ENCODE measurements at places on chromosomes 11 and 22.

DNA sequence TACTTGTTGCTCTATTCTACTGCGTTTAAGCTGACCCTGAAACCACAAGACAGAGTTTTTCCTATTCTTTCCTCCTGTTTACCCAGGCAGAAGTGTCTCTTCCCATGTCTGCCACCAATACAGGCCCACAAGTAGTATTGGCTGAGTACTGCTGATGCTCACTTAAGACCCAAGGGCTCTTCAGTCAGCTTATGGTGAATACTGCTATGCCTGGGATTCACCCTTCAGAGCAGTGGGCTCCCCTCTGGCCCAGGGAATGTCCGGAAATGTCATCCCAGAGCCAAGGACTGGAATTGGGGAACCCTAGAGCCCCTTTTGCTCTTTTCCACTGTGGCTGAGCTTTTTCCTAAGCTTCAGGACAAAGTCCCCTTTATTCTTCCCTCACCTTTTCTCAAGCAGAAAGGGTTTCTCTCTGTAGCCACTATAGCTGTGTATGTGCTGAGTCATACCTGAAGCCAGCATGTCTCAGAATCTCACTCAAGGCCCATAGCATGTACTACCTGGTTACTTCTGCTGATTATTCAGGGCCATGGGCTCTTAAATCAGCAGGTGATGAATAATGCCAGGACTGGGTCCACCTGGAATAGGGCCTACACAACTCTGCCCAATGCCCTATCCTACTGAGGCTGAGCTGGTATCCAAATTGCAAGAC, 745.8 kb upstream of the ANO5 start:
- no peak for DNase-seq

- no peak for DNase-seq
These were observed 112.4 kb upstream of the SERPIND1 start for GRCh38 chr22:20661473-20661872.

DNA sequence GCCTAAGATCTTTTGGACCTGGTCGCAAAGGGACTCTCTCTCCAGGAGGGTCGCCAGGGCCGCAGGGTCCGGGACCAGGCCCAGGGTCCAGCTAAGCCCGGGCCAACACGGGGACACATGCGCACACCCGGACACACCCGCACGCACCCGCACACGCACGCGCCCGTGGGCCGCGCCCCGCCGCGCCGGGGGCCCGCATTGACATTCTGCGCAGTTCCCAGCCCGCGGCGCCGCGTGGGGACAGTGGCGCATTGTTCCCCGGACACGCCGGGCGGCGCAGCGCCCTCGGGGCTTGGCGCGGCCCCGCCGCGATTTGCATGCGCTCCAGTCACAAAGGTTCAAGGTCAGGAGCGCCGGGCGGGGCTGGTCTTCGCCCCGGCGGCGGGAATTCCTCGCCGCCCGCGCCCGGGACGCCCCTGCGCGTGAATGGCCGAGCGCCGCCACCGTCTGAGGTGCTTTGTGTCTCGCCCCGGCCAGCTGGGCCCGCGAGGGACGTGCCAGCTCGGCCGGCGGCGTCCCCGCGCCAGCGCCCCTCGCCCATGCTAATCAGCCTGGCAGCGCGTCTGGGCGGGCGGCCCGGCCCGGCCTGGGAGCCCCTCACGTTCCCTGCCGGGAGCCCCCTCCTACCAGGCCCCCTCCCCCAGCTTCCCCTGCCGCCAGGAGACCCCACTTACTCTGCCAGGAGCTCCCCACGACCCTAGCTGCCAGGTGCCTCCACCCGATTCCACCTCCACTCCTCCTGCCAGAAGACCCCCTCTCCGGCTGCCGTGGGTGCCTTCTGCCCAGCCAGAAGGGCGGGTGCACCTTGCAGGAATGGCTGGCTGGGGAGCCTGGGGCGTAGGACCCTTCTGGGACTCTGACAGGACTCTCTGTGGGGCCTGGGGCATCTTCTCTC, 50.5 kb upstream of the WNT7B start:
- no peak for DNase-seq

DNA sequence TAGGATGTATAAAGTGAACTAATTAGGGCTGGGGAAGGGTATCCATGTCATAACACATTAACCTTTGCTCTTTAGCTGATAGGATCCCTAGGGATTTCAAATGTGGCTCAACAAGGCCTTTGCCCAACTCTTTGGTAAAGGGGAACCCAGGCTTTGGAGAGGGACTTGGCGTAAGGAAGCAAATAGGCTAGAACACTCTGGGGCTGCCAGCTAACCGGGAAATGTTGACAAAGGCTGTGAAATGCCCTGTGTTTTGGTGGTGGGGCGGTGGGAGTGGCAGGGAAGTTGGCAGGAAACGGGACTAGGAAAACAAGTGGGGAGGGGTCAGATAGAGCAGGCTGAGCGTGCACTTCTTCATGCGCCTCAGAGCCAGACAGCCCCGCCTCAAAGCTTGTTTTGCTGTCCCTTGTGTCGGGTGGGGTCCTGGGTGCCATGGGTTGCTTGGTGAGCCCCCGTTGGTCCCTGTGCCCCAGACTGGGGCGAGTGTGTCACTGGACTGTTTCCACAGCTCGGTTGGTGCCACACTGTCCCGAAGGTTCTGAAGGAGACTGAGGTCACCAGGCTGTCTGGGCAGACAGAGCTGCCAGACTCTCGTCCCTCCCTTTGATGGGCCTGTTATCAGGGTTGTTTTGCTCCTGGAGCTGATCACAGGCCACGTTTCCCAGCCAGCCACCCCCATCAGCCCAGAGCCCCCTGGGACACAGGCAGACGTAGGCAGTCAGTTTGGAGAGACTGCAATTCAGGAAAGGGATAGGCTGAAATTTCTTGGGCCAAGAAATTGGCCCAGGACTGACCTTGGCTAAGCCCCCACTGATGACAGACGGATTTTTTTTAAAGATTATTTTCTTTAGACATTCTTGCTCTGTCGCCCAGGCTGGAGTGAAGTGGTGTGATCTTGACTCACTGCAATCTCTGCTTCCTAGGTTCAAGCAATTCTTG, 19.6 kb downstream of the KCTD21 start:
- DNase-seq: no peak

- DNase-seq: peak; percentile 65
These were observed 48.6 kb upstream of the OLFML1 start for GRCh38 chr11:7436657-7437056.

- no peak for DNase-seq
These were observed 18.5 kb downstream of the BLID start for GRCh38 chr11:122097419-122098001.

- no peak for DNase-seq
These were observed 602.6 kb upstream of the API5 start for GRCh38 chr11:42709216-42709615.

GRCh38 chr22:46934746-46935491, 172.5 kb downstream of the TBC1D22A start:
- DNase-seq: no peak

DNA sequence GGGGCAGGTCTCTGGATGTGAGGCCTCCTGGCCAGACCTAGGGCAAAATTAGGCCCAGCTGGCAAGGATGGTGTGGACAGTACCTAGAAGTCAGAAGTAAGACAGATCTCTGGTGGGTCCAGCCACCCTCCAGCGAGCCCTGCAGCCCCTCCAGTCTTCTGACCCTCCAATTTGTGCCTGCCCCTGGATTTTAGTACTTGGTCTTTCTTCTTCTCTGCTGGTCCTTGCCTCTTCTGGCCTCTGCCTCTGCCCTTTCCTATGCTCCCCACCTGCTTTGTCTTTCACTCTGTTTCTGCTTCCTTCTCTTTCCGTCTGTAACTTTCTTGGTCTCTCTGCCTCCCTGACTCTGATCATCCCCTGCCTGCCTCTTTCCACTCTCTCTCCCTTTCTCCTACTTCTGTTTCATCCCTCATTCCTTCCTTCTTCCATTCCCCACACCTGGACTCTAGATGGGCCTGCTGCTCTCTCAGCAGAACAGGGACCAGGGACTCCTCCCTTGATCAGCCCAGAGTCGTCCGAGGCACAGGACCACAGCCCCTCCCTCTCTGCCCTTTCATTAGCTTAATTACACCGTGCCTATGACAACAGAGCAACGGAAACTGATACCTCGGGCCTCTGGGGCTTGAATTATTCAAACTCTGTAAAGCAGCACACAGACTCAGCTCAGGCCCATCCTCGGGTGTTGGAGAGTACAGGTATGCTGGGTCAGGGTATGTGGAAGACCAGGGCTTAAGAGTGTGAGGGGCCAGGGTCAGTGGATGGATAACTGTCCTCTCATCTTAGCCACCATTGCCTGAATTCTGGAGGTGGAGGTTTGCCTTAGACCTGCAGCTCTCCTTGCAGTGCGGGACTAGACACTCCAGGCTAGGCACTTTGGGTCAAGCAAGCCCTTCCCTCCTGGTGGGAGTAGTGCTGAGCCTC, at the start of gene CHRNA10:
Gene CHRNA10 (minus strand): TSS at position 51 of the 921 bp plus-strand sequence. CDS start 72 bp downstream, outside the sequence.
- no peak for DNase-seq

GRCh38 chr22:38450234-38450797, 4.7 kb downstream of the KCNJ4 start:
- no peak for DNase-seq

- DNase-seq: no peak
These were observed 1.9 kb upstream of the RDX start for GRCh38 chr11:110298301-110298765.

- no peak for DNase-seq
These were observed 230.4 kb upstream of the MTNR1B start for GRCh38 chr11:92739041-92739440.

GRCh38 chr11:103368145-103368544, 258.9 kb downstream of the DYNC2H1 start:
- DNase-seq: no peak

- no peak for DNase-seq
These were observed 51.1 kb downstream of the TIMP3 start for GRCh38 chr22:32852395-32853251.

DNA sequence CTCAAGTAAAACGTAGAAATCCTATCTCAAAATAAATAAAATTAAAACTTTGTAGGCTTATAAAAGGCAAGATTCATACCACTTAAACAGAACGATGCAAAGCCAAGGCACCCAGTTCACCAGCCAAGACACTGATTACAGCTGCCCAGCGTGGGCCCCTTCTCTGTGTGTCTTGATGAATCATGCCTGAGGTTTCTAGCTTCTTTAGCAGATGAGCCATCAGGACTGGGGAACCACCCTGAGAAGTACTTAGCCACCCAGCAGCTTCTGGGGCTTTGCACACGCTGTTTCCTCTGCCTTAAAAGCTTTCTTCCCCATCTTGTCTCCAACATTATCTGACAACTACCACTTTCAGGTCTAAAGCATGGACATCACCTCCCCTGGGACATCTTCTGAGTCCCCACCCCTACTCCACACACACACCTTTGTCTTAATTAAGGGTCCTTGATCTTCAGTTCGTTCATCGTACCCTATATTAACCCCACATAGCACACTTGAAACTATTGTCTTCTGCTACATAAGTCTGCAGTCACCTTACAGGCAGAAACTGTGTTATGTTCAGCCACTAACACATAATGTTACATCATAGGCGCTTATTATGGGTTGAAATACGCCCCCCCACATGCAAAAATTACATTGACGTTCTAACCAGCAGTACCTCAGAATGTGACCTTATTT, 8.7 kb upstream of the LAYN start:
- DNase-seq: no peak

- no peak for DNase-seq
These were observed 132.8 kb upstream of the NCAM1 start for GRCh38 chr11:112828421-112828820.
